Activated T-helper 9 cell treated with anti-CD3 and anti-CD28 coated beads, Interleukin-2, amount 50 U/mL, for 16 hours (primary cell): ENCODE measurements at places on chromosomes 2 and 18.
A peak's percentile ranks its signal among the peaks of the same experiment; 100 is the strongest.

DNA sequence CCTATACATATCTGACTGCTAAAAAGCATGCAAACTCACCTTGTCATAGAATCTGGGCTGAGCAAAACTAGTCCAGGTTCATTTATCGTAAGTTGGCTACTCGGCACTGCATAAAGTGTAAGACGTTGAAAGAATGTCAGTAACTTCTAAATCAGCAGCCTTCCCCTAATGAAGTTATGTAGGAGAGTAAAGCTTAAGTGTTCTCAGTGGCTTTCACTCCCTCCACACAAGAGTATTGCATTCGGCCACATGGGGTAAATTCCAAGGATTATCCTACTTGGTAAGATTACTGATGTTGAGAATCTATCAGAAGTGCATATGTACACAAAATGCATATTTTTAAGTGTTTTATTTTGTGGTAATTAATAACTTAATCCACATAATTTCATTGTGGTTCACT lies 130.1 kb downstream of the LCLAT1 start:
- DNase-seq: no peak

GRCh38 chr18:70663141-70663540 lies 374.3 kb downstream of the SOCS6 start:
- no peak for DNase-seq

DNA sequence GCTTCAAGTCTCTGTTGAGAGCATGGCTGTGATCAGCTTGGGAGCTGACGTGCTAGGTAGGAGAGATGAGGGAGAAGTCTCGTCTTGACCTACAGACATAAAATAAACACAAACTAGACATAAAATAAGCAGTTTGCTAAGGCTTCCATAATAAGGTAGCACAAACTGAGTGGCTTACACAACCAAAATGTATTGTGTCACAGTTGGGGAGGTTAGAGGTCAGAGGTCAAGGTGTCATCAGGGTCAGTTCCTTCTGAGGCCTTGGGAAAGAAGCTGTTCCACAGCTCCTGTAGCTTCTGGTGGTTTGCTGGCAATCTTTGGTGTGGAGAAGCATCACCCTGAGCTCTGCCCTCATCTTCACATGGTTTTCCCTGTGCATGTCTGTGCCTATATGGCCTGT lies 20.2 kb downstream of the DAW1 start:
- DNase-seq: no peak

DNA sequence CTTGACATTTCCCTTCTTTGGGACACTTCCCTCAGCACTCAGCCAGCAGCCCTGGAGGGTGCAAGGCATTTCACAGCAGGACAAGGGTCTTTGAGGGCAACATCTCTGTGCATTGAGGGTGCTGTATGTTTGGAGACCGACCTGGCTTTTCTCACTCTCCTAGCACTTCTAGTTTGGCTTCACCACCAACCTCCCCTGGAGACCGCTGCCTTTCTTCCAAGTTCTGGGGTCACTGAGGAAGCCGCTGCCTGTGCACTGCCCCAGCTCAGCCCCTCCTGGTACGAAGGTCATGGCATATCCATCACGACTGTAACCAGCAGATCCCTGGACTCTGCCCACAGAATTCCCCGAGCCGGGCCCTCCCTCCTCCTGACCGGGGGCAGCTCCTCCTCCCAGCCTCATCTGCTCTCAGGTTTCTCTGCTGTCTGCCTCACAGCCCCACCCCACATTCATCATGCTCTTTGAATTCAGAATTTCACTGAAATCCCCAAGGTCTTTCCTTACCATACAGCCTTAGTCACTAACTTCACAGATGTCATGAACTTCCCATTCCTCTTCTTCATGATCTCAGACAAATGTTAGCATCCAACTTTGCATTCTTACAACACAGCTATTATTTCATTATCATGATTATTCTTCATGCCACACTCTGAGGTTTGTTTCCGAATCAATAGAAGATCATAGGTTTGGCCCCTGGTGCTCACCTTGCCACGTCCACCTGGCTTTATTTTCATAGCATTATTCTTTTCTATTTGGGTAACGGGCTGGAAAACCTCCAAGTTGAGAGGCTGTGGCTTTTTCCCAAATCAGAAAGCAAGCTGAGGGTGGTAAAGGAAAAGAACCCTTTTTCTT lies 113.0 kb upstream of the COPS8 start:
- DNase-seq: no peak

DNA sequence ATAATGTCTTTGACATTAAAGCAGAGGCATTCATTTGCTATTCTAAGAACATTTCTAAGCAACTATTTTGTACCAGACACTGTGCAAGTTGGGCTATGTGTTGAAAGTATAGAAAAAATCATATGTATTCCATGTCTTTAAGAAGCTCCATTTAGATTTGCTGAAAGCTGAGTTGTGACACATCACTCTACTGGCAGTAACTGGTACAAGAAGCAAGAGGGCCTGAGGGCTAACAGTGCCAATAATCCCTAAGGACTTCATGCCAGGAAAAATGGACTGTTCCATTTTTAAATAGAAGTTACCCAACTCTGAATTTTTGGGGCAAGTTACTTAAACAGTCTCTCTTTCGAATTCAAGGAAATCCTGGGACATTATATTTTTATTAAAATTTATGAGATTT lies 178.7 kb downstream of the SRBD1 start:
- DNase-seq: no peak

GRCh38 chr2:241217320-241218031 lies 29.0 kb downstream of the ANO7 start:
- DNase-seq: peak; percentile 15

- no peak for DNase-seq
Observed at GRCh38 chr18:60040971-60041370, 141.2 kb downstream of the PMAIP1 start.

- DNase-seq: no peak
Observed at GRCh38 chr2:137155356-137156104, 390.2 kb downstream of the THSD7B start.

GRCh38 chr2:223611061-223611460 lies 8.9 kb upstream of the SCG2 start:
- DNase-seq: no peak

- no peak for DNase-seq
Observed at GRCh38 chr2:239406316-239406995, 5.6 kb upstream of the HDAC4 start.

DNA sequence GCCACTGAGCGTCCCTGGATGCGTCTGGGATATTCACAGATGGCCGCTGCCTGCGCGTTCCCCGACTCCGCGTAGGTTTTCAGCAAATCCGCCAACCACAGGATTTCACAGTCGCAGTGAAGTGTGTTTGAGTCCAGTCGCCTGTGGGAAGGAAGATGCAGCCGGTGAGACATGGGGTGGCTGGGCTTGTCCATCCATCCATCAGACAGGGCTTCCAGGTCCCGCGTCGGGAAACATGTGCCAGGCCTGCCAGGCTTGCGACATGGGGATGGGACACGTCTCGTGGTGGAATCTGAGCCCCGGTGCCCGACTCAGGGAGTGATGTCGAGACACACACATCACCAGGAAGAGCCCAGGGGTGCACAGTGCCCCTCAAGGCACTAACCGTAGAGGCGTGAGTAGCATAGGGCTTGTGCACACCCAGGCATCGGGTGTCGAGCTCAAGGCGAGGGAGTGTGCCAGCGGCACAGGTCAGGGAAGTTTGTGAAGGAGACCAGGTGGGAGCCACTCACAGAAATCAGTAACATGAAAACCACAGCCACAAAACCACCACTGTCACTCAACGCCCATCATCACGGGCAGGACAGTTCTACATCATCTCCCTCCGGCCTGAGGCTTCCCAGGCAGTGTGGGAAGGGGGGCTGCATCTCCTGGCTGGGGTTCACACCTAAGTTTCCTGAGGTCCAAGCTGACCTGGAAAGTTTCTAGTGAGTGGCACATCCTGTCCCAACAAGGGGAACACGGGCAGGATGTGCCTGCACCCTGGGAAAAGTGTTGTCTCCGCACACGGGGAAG lies 63.9 kb downstream of the PXDN start:
- DNase-seq: no peak

DNA sequence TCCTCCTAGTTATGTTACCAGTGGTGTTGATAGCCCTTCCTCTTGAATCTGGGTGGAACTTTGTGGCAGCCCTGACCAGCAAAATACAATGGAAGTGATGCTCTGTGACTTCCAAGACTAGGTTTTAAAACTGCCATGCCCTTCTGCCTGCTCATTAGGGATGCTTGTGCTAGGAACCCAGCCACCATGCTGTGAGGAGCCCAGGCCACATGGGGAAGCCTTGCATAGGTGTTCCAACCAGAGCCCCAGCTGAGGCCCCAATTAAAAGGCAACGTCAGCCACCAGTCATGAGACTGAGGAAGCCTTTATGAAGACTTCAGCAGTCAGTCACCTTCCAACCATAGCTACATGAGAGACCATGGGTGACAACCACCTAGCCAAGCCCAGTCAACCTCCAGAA lies 14.0 kb upstream of the MAPRE2 start:
- no peak for DNase-seq

DNA sequence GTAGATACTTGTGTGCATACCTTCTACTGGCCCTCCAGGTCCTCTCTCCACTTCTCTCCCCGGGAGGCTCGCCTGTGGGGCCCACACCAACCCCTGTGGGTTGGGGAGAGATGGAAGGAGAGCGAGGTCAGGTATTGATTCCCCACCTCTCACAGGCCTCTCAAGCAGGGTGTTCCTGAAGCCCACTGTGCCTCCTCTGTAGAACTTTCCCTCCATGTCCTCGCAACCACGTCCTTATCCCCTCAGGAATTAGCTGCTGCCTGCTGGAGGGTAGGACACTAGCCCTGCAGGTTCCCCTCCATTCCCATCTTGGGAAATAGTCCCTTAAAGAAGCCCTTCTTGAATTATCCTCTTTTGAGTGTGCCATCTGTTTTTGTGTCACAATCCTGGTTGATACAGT lies 38.9 kb upstream of the KLF11 start:
- no peak for DNase-seq

- no peak for DNase-seq
Observed at GRCh38 chr2:175463169-175463568, 281.7 kb upstream of the ATP5MC3 start.

DNA sequence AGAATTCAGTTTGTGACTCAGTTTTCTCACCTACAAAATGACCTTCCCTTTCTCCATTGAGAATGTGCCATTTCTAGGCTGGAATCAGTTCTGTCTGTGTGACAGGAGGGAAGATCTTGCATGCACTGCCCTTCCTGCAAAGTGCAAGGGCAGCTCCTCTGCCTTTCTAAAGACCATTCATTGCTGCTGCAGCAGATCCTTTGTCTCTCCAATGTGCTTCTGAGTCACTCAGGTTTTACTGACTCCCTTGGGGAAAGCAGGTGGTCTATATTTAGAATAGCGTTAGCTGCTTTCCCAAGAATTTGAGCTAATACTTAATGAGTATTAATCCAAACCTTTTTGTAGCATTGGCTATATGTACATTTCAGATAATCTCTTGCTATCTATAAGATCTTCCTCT lies 62.5 kb downstream of the DAW1 start:
- no peak for DNase-seq

DNA sequence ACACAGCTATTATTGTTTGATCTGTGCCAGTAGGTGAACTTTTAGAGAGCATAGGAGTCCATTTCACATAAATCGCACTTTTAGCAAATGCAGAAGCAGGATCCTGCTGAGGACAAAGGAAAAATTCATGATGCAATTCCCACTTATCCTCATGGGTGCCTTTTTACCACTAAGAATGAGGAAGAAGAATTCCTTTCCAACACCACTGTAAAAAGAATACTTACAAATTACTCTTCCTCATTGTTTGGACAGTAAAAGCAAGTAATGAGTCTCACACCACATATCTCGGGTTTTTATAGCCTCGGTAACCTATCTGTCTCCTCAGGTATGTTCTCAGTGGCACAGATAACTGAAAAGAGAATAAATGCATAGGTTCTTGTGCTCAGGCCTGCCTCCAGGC lies 238.5 kb downstream of the MTX2 start:
- DNase-seq: no peak

GRCh38 chr2:157480182-157480961 lies 36.5 kb upstream of the CYTIP start:
- no peak for DNase-seq

DNA sequence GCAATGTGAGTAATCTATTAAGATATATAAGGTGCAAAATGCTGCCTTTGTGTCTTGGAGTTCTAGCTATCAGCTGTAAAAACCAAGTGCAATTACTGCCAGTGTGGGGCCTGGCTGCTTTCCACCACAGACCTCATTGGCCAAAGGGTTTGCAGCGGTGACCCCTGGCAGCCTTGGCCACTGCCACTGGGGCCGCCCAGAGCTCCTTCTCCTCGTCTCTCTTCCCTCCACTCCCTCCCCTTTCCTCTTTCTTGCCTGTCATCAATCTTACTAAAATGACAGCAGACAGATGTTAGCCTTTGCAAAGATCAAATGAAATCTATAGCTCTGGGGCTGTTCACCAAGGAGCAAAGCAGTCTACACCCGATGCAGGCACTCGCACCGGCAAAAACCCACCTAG lies 986.3 kb downstream of the BCL11A start:
- DNase-seq: no peak

- no peak for DNase-seq
Observed at GRCh38 chr18:51622702-51623101, 425.2 kb upstream of the MEX3C start.

DNA sequence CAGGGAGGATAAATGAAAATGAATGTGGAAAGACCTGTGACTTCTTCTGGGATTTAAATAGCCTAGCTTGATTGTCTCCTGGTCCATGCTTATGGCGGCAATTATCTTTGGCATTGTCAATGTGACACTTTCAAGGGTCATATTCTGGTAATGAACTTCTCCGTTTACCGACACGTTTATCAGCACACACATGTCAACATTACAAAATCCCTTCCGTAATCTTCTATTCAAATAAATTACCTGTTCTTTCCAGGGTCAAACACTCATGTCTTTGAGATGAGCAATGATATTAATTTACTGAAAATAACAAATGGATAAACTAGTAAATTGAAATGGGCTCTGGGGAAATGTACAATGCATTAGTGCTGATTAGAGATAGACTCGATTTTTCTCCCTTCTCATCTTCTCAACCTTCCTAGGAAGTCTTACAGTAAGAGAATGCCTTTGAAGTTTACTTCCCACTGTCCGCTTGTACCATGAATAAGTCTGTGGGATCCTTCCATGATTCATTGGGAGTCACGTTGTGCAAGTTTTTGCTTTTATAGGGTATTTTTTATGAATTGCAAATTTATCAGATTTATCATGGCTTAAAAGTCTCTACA lies 646.3 kb upstream of the LRATD1 start:
- no peak for DNase-seq

- DNase-seq: no peak
Observed at GRCh38 chr2:3073041-3073595, 304.5 kb downstream of the EIPR1 start.

DNA sequence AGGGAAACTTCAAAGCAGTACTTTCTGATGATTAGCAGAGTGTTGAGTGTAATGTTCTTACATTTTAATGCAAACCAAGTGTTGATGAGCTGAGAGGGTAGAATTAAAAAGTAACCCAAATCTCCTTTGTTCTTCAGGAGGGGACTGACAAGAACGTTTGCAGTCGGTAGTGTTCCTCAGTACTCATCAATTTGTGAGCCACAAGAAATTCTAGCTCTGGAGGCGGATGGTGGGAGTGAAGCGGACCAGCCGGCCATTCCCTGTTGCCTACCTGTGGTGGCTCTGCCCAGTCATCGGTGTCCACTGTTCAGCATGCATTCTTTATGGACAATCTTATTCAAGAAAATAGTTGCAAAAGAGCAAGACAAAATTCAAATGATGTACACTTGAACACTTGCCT lies 438.6 kb upstream of the POU3F3 start:
- DNase-seq: no peak
